GM18507 (cell line): ENCODE measurements at places on chromosomes 2 and 18.

GRCh38 chr2:115075800-115076199 lies 633.4 kb downstream of the DPP10 start:
- no peak for DNase-seq

DNA sequence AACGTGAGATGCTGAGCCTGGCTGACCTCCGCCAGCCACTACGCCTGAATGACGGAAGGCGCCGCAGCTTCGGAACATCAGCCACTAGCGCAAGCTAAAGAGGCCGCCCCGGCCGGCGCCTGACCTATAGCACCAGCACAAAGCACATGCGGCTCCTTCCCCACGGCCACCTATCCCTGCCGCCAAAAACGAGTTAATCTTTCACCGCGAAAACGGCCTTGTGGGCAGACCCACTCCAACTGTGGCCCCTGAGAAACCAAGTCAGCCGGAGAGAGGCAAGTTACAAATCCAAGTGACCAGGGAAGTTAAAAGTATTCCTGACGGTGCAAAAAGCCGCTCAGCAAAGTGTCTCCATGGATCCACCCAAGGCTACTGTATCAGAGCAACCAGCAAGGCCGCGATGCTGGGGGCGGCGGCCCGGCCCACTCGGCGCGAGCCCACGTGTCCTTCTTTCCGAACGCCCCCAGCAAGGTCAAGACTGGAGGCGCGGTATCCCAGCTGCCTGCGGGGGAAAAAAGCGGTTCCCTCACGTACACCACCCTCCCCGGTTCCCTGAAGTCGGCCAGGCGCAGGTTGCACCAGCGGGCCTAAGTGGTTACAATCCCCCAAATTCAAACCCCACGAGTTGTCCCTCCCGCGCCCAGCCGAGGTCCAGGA lies 575 bp downstream of the HSPD1 start:
- no peak for DNase-seq

GRCh38 chr18:32156855-32157254 lies 33.0 kb upstream of the MEP1B start:
- DNase-seq: no peak

DNA sequence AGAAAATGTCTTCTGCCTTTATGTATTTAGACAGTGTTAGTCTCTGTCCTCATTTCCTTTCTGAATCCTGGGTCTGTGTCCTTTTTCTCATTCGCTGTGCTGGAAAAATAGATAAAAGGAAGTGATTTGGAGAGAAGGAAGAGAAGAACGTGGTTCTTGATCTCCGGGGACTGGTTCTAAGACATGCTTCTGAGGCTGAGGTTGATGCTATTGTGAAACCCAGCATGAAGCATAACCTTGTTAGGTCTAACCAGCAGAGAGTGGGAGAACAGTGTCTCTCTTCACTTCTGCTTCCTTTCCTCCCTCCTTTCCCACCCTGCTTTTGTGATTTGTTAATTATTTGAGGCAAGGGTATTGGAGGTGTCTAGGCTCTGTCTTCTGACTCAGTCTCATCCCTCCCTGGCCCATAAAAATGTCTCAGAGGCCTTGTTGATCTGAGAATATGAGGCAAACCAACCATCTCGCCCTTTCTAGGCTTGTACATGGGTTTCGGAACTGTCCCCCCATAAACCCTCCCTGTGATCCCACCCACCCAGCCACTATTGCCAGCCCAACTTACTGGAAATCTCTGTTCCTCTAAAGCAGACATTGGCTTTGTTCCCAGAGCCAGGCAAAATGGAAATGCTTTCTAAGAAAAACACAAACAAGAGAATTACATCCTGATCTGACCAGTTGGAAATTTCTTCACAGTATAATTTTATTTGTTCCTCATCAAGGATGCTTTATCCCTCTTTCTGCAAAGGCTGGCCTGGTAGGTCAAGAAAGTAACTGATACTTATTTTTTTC lies 360.6 kb upstream of the TNP1 start:
- no peak for DNase-seq

- DNase-seq: no peak
Measured at GRCh38 chr2:20942646-20943125, 101.2 kb downstream of the APOB start.

DNA sequence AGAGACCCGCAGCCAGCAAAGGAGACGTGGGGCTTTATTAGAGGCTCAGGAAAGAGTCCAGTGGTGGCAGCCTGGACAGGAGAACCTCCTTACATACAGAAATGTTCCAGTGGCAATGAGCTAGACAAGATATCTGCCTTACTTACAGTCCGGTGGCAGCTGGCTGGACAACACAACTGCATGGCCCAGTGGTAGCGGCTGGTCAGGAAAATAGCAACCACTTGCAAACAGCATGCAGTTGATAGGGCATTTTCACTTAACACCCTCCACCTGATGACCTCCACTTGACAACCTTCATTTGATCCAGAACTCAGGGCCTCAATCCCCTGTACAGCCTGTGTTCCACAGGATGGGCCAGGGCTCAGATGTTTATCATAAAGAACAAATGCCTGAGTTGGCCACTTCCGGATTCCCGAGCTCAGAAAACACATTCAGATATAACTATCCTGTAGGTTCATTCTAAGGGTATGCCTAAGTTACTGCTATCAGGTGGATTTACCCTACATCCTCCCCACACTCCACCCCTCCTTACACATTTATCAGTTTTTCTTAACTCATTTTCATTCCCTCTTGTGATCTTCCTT lies 63.3 kb upstream of the ITPRID2 start:
- DNase-seq: no peak

GRCh38 chr2:195029804-195030654 lies 627.0 kb upstream of the SLC39A10 start:
- DNase-seq: no peak

GRCh38 chr2:42031281-42032223 lies 16.3 kb upstream of the PKDCC start:
- DNase-seq: no peak

- no peak for DNase-seq
Measured at GRCh38 chr2:149489452-149489851, 98.1 kb downstream of the MMADHC start.

DNA sequence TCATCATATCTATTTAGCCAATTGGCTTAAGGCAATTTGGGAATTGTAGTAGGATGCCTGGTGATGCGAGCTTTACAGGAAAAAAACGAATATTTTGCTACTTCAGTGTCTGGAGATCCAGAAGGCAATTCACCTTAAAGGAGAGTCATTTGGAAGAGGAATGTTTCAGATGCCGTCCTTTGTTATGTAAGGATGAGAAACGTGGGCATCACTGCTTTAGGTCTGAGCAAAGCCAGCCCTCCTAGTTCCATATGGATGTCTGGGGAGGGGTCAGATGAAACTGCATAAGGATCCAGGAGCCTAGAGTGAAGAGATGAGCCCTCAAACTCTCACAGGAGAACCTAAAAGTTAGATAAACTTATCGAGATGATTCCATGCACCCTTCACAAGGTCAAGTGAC lies 30.9 kb upstream of the DOCK10 start:
- no peak for DNase-seq

DNA sequence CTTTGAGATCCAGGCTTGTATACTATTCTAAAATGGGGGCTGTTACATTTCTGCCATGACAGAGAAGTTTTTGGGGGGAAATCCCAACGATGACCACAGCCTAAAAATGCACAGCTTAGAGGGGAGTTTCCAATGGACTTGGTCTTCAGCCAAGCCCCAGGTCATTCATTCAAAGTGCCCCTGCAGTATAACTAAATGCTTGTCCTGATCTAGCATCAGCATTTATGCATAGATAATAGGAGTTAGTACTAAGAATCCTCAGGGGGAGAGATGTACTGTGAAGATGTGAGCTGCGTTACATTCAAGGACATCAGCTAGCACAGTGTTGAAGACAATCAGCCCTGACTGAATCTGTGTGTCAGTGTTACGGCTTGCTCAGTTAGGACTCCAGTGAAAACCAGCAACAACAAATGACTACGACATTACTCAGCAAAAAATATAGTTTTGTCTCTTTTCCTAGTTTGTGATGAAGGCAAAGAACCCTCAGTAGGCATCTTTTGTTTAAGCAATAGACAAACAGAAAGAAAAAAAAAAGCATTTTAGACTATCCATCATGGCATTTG lies 160.9 kb downstream of the ZEB2 start:
- DNase-seq: no peak

DNA sequence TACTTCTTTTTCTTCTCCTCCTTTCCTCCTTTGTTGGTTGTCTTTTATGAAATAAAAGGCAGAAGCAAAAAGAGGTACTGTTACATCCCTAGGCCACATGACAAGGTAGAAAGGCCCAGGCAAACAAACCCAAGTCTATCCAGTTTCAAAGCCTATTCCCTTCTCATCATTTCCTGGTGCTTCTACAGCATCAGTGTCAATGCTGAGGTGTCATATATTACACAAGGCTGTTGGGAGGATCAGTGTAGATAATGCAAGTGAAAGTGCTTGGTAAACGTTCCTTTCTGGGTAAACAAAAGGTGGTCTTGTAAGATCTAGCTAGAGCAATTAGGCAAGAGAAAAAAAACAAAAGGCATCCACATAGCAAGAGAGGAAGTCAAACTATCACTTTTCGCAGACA lies 64.9 kb downstream of the EVA1A start:
- DNase-seq: no peak

DNA sequence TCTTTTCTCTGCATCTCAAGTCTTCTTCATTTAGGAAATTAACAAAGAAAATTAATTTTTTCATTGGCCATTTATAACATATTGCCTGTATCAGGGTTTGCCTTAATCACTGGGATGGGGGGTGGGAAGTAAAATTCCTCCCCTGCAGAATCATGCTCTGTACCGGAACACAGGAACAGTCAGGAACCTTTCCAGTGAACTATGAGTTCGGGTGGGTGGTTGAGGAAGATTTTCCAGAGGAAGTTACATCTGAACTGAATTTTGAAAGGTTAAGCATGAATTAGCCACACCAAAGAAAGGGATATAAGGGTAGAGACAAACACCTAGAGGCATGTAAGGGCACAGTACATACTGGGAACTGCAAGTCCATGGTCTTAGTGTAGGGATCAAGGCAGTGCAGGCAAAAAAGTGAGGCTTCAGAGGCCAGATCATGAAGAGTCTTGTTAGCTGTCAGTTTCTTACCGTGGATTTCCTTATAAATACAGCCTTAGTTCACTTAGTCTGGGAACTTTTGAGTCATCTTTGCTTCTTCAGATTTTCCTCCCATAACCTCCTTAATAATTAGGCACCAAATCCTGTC lies 55.6 kb downstream of the FAM117B start:
- no peak for DNase-seq
